RWPE1 (cell line): ENCODE measurements at places on chromosomes 7 and 10.

- no peak for DNase-seq
These were observed 1.1 kb upstream of the DLG5 start for GRCh38 chr10:77927402-77928246.

- DNase-seq: no peak
These were observed 64.7 kb downstream of the CREB5 start for GRCh38 chr7:28477041-28477442.

DNA sequence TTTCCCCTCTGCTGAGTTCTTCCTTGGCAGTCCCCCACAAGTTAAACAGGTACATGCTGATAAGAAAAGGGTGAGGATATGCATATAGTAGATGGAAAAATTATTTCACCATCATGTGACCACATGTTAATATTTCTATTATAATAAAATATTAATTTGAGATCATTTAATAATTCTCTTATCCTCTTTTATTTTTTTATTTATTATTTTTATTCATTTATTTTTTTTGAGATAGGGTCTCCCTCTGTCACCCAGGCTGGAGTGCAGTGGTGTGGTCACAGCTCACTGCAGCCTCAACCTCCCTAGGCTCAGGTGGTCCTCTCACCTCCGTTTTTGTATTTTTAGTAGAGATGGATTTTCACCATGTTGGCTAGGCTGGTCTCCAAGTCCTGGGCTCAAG, 11.6 kb upstream of the GLI3 start:
- DNase-seq: no peak

DNA sequence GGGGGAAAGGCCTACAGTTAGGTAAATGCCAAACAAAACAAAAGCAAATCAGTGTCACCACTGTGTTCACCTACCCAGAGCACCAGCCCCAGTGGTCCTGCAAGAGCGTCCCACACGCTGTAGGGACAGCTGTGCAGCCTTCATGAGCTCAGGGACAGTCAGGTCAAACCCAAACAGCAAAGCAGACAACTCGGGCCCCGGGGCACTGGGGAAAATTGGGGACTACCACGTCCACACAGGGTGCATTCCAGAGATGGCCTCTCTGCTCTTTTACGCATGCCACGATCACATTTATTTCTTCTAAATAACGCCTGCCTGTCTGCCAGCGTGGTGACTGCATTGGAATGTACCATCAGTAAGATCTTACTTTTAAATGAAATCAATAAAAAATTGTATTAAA, 21.7 kb downstream of the EBF3 start:
- DNase-seq: no peak

DNA sequence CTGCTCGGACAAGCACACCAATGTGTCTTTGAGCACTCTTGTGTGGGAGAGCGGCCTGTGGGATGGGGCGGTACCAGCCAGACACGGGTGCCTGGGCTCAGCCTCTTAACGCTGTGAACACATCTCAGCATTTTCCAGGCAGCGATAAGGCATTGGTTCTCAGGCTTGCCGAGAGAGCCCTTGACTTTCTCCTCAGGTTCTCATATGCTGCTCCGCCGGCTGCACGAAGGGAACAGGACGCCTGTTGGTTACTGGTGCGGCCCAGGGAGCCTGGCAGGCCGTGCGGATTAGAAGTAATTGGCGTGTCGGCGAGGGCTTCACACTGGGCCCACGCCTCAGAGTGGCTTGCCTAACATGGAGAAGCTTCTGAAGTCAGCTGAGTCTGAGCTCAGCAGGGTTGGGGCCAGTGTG, 456.7 kb upstream of the FOXK1 start:
- no peak for DNase-seq

GRCh38 chr7:13826752-13827151, 162.7 kb downstream of the ETV1 start:
- DNase-seq: no peak
